ENCODE measurements at places on chromosomes 2 and 18.

DNA sequence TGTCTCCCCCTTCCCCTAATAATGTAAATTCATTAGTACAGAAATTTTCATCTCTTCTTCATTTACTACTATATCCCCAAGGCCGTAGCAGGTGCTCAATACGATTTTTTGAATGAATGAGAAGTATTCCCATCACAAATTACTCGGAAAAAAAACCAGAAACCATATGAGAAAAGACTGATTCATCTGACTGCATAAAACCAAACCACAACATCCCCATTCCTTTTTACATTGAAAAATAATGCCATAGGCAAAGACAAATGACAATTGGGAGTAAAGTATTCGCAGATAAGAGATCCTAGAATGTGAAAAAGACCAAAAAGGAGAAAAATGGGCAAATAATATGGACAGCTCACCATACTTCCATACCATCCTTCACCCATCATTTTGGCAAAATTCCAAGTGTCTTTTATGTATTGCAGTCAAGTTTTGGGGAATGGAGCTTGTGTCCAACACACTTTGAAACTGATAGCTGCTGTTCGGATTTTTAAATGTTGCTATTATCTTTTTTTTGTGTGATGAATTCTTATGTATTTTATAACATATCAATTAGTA lies 1.5 kb downstream of the ZC3H8 start:
- DNase-seq, result no peak

GRCh38 chr2:6945087-6945813 lies 28.0 kb downstream of the RNF144A start:
- DNase-seq, result no peak

DNA sequence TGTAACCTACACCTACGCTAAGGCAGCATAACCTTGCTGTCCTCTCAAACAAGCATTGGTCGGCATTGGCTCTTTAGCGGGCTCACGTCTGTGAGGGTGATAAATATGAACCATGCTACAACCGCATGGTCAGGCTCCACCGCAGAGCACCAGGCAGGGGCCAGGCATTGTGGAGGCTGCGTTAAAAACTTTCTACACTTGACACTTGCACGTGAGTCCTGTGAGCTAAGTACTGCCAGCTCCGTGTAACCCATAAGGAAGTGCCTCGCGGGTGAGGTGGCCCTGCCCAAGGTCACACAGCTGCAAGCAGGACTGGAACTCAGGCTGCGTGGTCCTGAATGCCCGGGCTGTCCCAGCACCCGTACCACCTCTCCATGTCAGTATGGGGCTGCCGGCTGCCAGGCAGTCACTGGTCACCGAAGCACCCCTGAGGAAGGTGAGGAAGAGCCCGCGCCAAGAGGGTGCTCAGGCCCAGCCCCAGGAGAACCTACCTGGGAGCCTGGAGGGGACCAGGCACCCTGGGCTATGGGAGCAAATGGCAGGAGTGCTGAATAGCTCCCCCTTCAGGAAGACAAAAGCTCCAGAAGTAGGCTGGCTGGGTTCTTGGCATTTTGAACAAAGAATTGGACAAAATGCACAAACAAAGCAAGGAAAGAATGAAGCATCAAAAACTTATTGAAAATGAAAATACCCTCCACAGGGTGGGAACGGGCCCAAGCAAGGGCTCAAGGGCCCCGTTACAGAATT lies 271.1 kb upstream of the RAB6C start:
- DNase-seq, result no peak

DNA sequence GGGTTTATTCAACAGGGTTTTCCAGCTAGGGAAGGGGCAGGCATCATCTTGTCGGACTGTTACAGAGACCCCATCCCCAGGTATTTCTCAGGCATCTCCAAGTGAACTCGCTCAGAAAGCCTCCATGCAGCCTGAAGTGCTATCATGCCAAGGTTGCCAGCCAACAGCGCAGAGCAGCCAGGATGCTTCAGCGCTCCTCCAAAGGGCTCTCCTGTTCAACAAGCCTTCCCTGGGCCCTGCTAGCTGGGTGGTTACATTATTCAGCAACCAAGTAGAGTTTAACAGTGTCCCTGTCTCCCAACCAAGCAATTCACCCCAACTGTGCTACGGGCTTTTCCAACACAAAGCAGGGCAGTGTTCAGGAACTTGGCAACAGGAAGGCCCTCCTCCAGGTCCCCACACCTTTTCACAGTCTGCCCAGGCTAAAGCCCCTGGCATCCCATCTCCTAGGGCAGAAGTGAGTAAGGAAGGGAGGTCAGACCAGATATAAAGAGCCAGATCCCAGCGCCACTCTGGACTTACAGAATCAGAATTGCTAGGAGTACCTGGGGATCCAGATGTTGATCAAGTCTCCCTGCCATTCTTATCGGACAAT lies 52.9 kb downstream of the ZBTB7C start:
- DNase-seq, result no peak

DNA sequence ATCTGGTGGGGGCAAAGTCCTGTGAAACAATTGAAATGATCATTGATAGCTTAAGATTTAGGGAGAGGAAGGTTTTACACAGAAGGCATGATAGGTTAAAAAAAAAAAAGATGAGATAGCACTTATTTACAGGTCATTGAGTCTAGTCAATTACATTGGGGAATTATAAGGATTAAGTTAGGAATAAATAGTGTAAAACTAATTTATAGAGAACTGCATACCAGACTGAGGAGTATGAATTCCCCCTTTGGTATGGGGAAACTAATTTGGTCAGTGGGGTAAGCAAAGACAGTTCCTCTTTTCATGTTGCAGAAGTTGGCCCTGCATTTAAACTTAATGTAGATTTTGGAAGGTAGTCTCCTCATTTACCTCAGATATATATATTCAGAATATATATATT lies 10.8 kb downstream of the GLS start:
- DNase-seq, result no peak

DNA sequence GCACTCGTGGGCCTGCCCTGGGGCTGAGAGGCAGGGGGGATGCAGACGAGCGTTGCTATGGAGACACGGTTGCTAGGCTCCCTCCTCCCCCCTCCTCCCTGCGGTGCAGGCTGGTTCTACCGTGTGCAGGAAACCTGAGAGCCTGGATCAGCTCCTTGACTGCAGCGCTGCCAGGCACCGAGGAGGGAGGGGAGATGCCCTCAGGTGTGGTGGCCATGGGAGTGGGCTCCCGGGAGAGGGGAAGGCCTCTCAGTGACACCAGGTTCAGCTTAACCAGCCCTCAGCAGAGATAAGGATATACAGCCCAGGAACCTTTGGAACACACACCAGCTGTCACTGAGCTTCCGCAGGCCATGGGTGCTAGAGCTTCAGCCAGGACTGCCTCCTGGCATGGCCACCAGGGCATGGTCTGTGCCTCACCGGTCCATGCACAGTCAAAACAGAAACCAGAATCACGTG lies 124.4 kb upstream of the PXDN start:
- no peak for DNase-seq

DNA sequence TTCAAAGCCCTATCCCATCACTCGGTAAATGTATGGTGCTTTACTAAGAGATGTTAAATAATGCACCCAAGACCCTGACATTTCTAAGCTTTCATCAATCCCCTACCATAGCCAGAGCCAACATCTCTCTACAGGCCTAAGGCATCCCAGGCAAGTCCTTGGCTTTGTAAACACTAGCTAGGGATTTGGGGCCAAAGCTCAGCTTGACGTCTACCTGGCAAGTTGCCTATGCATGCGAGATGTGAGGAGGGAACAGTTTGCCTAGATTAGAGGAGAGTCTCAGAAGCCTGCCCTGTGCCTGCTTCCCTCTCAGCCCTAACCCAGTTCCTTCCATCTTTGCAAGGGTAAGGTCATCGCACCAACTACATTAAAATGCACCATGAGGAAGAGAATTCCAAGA lies 221.5 kb upstream of the NCKAP5 start:
- DNase-seq, result no peak

- no peak for DNase-seq
Observed at GRCh38 chr2:141386168-141386567, 744.6 kb downstream of the LRP1B start.

GRCh38 chr2:25366629-25367028 lies 24.9 kb upstream of the DNMT3A start:
- DNase-seq, result no peak

DNA sequence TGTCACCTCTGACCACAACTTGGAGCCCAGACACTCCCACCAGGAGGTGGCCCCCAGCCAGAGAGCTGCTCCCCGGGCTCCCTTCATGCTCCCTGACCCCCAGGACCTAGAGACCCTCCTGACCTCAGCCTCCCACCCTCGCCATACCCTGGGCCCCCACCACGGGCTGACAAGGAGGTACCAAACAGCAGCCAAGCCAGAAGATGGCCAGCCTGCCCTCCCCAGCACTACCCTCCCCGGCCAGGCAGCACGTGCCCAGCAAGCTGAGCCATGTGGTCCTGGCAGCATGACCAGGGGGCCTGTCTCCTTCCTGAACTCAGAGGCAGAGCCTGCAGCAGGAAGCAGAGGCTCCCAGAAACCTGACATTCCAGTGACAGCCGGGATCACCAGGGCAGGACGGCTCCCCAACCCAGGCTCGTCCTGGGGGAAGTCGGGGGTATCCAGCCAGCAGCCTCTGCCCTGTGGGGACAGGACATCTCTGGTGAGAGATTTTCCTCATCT lies 69.4 kb upstream of the GPC1 start:
- no peak for DNase-seq

GRCh38 chr2:197700960-197701359 lies 4.2 kb upstream of the MARS2 start:
- no peak for DNase-seq

DNA sequence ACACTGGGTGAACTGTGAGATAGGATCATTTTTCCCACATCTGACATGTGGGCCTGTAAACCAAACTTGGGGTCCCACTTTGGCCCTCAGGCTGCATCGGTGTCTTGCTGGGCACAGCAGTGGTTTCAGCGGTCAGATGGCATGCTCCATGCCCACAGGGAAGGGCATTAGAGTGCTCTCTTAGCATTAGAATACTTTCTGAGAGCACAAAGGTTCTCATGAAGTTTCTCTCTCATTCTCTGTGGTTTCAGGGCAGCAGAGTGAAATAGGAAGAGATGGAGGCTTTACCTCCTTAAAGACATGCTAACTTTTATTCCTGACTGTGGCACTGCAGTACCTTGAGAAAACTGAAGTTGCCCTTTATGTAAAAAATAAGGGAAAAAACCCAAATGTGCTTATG lies 36.6 kb upstream of the GATA6 start:
- no peak for DNase-seq

DNA sequence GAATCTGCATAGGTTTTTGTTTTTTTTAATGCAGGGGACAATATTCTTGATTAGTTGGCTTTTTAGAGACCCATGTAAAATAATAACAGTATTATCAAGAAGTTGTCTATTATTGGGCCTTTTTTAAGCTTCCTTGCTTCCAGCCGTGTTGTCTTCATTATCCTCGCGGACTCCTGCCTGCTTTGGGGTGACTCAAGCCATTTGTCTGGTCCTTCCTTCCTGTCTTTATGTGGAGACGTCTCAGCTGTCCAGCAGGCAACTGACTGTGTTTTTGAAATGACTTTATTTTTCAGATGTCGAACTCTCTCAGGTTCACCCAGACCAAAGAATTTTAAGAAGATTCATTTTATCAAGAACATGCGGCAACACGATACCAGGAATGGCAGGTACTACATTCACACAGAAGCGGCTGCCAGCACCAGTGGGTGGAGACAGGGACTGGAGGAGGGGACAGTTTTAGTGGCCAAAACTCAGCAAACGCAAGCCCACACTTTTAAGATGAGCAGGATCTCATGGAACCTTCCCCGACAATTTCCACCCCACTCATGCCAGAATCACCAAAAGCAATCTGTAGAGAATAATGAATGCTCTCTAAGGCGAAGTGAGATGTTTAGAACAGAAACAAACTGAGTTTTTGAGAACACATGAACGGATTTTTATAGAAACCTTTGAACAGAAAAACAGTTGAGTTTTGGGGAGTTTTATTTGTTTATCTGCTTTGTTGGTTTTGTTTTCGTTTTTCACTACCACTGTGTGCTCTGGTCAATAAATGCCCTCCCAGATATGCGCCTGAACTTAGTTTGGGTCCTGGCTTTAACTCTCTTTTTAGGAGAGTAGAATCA lies 59.1 kb downstream of the CABLES1 start:
- no peak for DNase-seq

DNA sequence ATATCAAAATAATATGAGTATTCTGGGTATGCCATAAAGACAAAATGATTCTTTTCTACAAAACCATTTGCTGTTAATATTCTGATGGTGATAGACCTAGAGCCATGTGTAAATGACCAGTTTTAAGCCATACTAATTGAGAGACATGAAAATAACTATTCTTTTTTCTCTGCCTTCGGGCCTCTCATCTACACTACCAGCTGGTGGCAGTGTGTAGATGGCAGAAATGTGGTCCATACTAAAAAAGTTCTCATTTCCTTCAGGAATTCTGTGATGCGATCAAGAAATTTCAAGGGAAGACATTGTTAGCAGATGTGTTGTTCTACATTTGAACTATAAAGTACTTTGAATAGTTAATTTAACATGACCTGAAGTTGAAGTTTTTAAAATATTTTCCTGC lies 485.2 kb downstream of the TRIB2 start:
- DNase-seq, result peak; percentile 13

GRCh38 chr18:62396381-62396780 lies 71.3 kb downstream of the TNFRSF11A start:
- DNase-seq, result no peak
